NCI-H526 treated with DMSO at 0.1 percent for 48 hours (cell line): ENCODE measurements at places on chromosomes 3 and 15.

DNA sequence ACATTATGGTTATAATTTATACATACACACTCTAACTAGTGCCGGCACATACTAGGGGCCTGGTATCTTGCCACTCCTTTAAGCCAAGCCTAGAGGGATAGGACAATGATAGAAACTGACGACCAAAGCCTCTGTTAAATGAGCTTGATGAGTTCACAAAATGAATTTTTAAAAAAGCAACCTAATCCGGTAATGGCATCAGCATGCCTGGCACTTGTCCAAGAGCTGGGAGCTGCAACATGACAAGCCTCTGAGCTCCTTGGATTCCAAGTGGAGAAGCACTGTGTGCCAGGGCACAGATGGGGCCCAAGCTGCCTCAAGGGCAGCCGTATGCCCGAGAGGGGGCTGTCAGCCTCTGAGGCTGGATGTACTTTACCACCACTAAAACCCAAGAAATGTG is 9.7 kb downstream of the ETV5 start:
- DNase-seq, result no peak

DNA sequence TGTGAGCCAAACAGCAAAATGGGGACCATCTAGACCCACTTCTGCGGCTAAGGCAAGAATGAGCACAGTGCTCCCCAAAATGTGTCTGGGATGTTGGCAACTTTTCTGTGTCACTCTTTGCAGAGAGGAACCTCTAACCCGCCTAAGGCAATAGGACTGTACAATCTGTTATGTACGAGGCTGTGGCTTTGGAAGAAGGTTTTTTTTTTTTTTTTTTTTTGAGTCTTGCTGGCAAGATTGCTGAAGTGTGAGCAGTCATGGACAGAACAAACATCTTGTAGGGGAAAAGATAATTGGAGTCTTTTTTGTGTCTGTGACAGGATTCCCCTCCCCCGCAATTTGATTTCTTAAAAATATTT is 7.2 kb downstream of the FEZF2 start:
- DNase-seq, result no peak

GRCh38 chr15:39667382-39668127 is 86.7 kb downstream of the THBS1 start:
- DNase-seq, result no peak

DNA sequence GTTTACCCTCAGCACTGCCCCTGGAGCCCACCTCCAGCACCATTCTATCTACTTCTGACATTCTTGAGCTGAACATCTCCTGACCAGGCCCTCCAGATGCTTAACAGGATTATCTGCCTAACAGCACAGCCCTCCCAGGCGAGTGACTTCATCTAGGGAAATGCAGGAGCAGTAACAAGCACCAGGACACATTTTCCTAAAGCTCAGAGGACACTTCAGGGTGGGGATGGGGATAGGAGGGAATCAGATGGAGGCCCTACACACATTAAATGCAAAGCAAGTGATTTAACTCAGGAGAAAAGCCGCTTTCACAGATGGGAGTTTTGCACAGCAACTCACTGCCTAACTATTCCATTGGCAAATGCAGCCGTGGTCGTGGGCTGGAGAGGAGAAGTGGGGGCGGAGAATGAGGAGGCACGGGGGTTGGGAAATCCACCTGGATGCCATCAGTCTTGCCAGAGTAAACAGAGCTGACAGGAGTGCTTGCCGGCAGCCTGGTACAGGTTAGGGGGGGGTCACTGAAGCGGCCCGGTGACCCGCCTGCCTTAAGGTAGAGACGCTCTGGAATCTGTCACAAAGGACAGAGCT is 21.3 kb upstream of the BNC1 start:
- peak; percentile 59 for DNase-seq

DNA sequence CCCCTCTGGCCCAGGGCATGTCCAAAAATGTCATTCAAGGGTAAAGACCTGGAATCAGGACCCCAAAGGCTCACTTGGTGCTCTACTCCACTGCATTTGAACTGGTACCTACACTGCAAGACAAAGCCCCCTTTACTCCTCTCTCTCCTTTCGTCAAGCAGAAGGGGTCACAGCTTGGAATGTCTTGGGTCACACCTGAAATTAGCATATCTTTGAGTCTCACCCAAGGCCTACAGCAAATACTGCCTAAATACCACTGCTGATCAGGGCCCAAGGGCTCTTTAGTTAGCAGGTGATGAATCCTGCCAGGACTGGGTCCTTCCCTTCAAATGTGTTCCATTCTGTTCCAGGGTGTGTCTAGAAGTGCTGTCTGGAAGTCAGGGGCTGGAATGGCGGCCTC is 320.6 kb downstream of the SV2B start:
- DNase-seq, result no peak

- no peak for DNase-seq
These were observed 3.4 kb downstream of the AHSG start for GRCh38 chr3:186616299-186616617.

DNA sequence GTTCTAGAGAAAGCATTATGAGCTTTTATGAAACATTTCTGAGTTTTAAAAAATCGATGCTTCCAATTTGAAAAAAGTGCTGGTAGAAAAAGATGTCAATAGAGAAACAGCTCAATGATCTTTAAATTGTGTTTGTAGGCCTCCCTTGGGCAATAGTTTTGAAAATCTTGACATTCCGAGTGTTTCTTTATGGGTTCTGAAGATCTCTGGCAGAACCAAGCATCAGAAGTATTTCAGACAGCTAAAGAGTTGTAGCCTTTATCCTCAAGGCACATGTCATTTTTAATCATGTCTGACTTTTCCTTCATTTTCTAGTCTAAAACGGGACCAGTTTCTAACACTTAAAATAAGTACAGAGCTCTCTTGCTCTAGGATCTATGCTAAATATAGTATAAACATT is 188.1 kb upstream of the CBLB start:
- DNase-seq, result no peak

DNA sequence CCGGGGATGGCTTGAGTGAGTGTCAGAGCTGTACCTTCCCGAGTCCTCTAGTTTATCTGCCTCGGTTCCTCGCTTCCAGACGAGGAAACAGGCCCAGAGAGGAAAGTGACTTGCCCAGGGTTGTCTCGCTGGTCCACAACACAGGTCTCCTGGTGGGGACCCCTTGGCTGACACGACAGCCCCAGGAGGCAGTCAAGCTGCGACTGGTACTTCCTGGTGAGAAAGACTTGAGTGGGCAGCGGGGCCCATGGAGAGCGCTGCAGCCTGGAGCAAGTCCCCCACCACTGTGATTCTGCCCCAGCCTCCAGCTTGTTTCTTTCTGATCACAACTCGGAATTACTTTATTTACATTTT is 600 bp upstream of the CHRNA5 start:
- DNase-seq, result no peak

GRCh38 chr3:23161896-23162570 is 41.1 kb upstream of the UBE2E2 start:
- DNase-seq, result no peak

DNA sequence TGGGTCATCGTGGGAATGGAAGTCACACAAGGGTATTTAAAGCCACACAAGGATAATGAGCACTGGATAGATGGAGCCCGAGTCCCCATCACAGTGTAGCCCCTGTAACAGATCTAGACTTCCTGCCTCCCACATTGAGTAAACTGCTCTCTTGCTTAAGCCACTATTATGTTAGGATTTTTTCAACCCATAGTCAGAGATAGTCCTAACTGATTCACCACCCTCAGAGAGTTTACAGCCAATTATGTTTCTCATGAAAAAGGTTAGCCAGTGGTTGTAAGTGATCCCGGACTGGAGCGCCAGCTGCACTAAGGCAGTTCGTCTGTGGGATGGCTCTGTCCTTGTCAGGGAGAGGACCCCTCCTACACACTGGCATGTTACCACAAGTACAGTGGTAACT is 77.0 kb downstream of the KLF13 start:
- DNase-seq, result no peak

DNA sequence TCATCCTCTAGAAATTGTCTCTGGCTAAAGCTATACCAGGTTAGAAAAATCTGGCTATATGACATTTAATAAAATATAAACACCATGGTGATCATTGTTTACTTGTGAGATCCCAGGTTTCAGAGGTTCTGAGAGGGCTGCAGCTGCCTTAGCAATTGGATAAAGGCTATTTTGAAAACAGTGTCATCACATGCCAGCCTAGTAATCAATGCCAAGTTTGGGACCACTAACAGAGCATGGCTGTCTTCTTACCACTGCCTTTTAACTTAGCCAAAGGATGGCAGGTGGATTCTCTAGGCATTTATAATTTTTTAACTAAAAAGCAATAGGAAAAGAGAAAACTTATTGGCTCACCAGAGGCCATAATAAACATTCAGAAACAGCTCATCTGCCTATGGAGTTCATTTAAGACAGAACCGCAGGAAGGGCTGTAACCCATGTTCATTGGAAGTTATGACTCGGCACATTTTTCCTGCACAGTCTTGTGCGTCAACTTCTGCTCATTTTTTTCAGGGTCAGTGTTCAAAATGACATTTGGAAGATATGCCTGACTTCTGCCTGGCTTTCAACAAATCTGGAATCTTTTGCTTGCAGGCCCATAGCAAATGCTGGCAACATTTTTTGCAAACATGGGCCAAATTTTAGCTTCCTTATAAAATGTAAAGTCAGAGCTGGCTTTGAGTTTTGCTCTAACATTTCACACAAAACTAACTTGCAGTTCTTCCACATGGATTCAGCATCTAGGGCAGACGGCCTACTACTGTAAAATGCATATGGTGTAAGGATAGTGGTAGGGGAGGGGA is 476.0 kb upstream of the TBL1XR1 start:
- no peak for DNase-seq

DNA sequence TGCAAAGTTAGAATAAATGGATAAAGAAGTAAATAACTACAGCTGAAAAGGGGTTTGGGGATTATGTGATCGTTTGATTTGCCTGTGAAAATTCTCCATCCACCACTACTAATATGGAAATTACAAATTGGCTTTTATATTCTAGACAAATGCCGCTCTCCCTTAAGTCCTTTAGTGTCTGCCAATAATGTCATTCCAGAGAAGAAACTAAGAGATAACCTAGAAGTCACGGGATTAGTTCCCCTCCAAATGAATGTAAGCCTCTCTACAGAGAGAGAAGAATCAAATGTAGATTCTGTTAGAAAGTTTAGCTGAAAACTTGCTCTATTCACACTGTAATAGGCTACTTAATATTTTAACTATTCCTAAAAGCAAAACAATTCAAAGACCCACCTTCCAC is 92.0 kb downstream of the ALDH1A2 start:
- DNase-seq, result no peak

- no peak for DNase-seq
These were observed 392.2 kb downstream of the DIPK2A start for GRCh38 chr3:144363856-144364255.

DNA sequence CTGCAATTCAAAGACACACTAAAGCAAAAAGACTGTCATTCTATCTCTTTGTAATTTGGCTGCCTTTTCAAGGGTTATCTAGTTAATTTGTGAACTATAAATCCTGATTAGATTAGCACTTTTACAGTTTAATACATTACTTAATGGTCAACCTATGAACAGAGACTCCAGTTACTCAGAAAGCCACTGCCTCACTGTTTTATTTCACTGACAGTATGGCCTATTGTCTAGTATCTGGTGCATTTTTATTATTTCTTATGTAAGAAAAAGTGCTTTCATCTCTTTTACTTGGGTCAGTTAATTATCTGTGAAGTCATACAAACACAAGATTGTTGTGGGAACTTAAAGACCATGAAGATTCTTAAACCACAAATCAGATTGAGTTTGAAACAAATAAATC is 133.8 kb downstream of the ZBBX start:
- no peak for DNase-seq

DNA sequence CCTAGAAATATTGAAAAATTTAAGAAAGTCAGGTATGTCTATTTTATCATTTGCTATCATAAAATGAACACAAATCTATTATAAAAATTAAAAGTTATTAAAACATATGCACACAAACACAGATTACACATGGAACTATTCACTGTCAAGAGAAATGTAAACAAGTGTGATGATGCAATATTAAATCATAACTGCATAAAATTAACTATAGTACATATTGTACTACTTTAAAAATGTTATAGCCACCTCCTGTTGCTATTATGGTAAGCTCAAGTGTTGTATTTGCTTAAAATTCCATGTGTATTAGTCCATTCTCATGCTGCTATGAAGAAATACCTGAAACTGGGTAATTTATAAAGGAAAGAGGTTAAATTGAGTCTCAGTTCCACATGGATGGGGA is 54.7 kb upstream of the CMC1 start:
- DNase-seq, result no peak

DNA sequence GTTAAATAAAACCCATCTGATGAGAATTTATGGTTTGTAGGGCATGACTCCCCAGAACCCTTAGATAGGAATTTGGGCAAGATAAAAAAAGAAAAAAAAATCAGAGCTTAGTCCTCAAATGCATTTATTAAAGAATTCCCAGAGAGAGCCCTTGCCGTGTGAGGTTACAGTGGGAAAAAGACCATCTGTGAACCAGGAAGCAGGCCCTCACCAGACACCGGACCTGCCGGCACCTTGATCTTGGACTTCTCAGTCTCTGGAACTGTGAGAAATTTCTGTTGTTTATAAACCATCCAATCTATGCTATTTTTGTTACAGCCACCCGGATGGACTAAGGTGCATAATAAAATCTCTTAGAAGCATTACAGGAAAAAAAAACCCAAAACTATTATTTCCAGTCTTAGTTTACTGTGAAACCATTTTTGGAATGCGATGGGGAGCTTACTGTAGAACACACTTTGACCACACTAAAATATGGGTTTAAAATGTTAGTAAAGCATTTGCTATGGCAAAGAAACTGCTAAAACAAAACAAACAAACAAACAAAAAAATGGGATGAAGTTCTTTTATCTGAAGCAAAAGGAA is 72.2 kb downstream of the LEKR1 start:
- DNase-seq, result no peak

DNA sequence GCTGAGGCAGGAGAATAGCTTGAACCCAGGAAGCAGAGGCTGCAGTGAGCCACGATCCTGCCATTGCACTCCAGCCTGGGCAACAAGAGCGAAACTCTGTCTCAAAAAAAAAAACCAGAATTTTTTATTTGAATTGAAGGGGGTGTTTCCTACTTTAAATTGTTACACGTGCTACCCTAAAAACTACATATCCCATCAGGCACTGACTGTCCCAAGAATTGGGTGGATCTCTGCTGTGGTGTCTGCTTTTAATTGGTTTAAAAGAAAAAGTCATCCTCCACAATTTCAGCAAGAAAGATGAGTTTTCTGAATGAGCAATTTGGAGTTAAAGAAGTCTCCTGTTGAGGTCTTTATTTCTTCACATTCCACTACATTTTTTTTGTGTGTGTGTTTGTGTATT is 2.1 kb downstream of the PDIA3 start:
- DNase-seq, result no peak

GRCh38 chr3:27880969-27881892 is 159.1 kb upstream of the EOMES start:
- DNase-seq, result no peak

- no peak for DNase-seq
These were observed 334.2 kb upstream of the MDFIC2 start for GRCh38 chr3:70646635-70647034.

GRCh38 chr3:138594935-138595610 is 1.0 kb upstream of the CEP70 start:
- no peak for DNase-seq

DNA sequence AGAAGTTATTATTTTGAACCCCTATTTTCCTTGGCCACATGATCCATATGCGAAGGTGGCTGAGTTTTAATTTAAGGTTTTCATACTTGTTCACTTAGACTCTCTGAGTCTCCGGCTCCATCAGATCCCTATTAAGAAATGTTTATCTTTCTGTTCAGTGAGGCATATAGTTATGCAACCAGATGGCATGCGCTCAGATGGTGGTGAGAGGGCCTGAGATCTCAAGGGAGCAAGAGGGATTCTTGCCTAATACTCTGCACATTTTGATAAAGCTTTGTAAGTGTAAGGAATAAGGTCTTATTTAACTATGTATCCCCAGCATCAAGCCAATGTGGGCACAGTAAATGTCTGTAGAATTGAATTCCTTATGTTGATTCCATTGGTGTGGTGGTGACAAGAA is 78.9 kb upstream of the DPH6 start:
- no peak for DNase-seq
